ENCODE measurements at places on chromosomes 16 and 17.

DNA sequence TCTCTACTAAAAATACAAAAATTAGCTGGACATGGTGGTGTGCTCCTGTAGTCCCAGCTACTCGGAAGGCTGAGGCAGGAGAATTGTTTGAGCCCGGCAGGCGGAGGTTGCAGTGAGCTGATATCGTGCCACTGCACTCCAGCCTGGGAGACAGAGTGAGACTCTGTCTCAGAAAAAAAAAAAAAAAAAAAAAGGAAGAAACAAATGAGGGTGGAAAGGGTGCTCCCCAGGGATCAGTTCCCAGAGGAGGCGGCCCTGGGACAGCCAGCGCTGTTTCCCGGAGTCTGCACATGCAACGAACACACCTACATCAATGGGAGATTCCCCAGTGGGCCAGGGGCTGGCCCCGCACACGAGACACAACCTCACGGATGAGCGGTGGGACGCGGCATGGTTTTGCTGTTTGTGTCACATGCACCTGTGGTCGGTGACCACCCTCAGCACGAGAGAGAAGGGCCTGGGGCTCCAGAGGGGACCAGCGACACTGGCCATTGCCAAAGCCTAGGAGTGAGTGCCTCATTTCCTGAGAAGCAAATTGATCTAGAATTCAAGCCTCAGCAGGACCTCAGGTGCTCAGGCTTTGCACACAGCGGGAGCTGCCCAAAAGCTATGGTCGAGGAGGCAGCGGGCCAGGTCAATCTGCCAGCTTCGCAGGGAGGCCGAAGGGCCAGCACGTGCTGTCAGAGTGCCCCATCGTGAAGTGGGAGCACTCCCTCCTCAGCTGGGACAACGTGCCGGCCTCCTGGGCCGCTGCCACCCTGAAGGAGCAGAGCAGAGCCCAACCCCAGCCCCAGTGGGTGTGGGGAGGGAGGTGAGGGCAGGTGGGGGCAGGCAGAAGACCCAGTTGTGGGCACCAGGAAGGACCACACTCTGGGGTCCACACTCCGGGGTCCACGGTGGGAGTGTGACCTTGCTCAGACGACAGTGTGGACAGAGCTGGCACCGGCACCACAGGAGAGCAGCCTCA is 13.8 kb upstream of the WDR45B start:
- no peak for ATAC-seq

DNA sequence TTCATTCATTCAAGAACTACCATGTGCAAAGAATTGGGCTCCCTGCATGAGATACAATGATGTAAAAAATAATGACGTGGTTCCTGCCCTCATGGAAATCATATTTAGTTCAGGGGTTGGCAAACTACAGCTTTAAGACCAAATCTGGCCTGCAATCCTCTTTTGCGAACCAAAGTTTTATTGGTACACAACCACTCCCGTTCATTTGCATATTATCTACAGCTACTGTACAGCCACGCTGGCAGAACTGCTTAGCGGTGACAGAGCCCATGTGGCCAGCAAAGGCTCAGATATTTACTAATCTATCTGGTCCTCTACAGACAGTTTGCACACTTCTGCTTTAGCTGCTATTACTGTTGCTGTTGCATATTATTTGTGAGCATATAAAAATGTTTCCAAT is 167.7 kb downstream of the XYLT1 start:
- ATAC-seq: no peak

- ATAC-seq: no peak
Observed at GRCh38 chr16:4082474-4083044, 33.7 kb downstream of the ADCY9 start.

DNA sequence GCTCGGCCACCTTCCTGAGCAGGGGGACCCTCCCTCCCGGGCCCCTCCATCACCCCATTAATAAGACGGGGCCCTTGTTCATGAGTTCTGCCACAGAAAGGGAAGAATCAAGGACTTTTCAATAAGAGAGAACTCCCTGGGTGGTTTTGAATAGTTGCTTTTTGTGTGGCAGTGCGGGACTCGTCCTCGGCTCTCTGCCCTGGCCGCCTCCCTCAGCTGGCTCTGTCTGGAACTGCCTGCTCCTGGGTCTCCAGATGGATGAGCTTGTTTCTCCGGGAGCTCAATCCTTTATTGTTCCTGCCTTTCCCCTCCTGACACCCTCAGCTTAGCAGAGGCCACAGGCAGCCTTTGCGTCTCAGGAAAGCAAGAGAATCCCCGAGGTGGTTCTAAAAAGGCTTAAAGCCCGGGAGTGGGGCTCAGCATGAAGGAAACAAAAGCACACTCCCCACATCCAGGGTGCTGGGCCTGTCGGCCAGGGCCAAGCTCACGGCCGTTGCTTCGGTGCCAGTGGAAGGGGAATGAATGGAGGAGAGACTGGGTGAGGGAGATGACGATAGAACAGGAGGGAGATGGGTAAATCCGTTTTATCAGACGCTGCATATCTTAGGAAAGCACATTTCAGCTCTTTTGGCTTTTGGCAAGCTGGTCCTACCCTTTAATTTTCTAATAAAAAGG is 60.2 kb downstream of the RAI1 start:
- no peak for ATAC-seq

- ATAC-seq: no peak
Observed at GRCh38 chr16:66421891-66422290, 5.2 kb upstream of the BEAN1 start.

- ATAC-seq: no peak
Observed at GRCh38 chr16:84761448-84762368, 58.1 kb upstream of the CRISPLD2 start.

DNA sequence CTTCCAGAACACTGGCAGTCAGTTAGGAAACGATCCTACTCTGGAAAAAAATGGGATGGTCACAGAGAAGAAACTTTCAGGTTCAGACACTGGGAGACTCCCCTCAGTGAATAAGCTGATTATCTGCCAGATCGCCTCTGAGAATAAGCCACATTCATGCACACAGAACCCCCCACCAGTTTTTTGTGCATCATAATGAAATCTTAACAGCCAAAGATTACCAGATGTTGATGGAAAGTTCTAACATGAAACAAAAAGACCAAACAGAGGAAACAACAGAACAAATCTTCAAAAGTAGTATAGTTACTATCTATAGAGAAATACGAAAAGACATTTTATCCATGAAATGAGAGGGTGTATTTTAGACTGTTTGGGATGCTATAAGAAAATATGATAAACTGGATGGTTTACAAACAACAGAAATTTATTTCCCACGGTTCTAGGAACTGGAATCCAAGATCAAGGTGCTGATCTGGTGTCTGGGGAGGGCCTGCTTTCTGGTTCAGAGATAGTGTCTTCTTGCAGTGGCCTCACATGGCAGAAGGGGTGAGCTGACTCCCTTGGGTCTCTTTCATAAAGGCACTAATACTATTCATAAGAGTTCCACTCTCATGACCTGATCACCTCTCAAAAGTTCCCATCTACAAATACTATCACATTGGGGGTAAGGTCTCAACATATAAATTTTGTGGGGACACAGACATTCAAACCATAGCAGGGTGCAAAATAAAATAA is 8.0 kb upstream of the AMZ2 start:
- ATAC-seq: no peak

GRCh38 chr16:81481207-81481821 is 36.7 kb downstream of the CMIP start:
- ATAC-seq: peak; percentile 89

- no peak for ATAC-seq
Observed at GRCh38 chr17:82767041-82767754, 15.3 kb downstream of the TBCD start.

DNA sequence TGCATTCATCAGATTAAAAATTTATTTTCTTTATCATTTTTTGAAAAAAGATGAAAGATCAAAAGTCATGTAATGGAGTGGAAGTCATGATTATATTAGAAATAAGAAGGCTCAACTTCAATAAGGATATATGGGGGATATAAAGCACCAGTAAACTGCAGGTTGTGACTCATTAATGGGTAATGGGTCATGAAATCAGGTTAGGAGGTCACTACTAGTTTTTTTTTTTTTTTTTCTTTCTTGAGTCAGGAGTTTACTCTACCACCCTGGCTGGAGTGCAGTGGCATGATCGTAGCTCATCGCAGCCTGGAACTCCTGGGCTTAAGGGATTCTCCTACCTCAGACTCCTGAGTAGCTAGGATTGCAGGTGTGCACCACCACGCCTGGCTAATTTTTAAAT is 14.3 kb downstream of the EFCAB13 start:
- ATAC-seq: no peak

DNA sequence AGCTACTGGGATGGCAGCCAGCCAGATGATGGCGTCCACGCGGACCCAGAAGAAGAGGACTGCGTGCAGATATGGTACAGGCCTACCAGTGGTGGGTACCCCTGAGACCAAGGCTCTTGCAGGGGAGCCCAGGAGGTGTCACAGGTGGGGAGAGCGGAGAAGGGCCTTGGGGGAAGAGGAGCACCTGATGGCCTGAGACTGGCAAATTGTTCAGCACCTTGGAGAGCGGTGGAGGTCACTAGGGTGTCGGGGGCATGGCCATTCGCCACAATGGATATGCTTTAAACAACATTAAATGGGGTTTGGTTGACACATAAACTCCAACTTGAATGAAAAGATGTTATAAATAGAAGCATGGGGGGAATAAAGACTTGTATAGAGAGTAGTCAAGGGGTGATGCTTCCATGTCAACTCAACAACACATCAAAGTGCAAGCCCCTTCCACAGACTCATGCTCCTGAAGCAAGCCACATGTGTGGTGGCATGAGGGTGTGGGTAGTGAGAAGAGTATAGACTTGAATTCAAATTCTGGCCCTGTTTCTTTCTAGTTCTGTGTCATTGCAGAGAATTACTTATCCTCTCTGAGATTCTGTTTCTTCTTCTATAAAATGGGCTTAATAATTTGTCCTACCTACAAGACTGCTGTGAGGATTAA is 22.2 kb downstream of the CLEC19A start:
- no peak for ATAC-seq

GRCh38 chr16:69314534-69314933 is 3.4 kb downstream of the VPS4A start:
- no peak for ATAC-seq

GRCh38 chr16:23082161-23082788 is 67.0 kb downstream of the USP31 start:
- no peak for ATAC-seq

DNA sequence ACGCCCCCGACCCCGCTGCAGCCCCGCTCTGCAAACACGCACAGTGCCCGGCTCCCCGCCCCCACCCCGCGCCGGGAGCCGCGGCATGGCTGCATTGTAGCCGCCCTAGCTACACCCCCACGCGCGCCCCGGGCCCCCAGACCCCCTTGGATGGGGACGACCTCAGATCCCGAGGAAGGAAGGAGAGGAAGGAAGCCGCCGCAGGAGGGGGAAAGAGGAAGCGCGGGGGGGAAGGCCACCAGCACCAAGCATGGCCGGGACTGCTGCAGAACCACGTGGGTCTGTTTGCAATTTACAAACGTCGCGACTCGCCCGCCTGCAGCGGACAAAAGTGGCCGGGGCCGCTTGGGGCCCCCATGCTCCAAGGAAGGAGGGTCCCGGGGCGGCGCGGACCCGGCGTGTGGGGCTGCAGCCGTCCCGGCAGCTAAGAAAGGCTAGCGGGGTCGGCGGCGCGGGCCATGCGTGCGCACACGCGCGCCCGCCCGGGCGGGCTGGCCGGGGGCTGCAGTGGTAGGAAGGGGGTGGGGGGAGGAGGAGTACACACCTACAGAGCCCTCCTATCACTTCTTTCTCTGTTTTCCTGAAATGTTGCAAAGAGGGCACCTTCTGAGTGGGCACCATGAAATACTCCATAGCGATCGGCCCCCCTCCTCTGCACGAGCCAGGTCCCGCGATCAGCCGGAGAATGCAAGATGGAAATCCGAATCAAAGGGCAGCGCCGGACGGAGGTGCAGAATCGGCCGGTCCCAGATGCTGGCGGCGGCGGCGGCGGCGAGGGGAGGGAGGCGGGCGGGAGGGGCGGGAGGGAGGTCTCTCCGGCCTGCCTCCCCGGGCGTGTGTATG is 488 bp downstream of the TFAP4 start:
- peak; percentile 37 for ATAC-seq

DNA sequence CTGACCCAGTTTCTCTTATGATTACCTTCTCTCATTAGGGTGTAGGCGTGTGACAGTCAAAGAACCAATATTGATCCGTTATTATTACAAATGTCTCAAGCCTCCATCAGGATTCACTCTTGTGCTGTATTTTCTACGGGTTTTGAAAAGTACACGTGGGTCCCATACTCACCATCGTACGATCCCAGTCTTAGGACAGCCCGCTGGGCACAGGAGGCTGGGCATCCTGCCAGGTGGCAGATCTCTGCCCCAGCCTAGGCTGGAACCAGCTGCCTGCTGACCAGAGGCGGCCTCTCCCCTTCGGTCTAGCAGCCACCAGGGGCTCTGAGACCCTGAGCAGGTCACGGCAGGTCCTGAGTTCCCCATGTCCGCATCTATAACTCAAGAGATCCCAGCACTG is 2.0 kb upstream of the METRNL start:
- ATAC-seq: no peak

- peak; percentile 72 for ATAC-seq
Observed at GRCh38 chr17:4304417-4305027, 40.7 kb upstream of the ANKFY1 start.
